ENCODE measurements at places on chromosomes 12 and 14. TPM values are rescaled to one million over a fixed set of nuclear protein-coding genes. Genes with fewer than 3 reads are reported as not detected.

The PLEKHH1 gene
- polyA plus RNA-seq = 0.17 TPM

GRCh38 chr14:81176241-81176640 lies 44.5 kb downstream of the GTF2A1 start:
- no peak for DNase-seq

The PLD4 gene
- 0.03 TPM for polyA plus RNA-seq

- DNase-seq = no peak
These were observed 17.8 kb downstream of the FBXL14 start for GRCh38 chr12:1576410-1577241.

- no peak for DNase-seq
These were observed 12.4 kb downstream of the PPP1R13B start for GRCh38 chr14:103834956-103835355.

The KERA gene
- polyA plus RNA-seq = not detected

Data from endothelial cell of umbilical vein (primary cell).